GM12892 (cell line): ENCODE measurements at places on chromosomes 6 and 20.

DNA sequence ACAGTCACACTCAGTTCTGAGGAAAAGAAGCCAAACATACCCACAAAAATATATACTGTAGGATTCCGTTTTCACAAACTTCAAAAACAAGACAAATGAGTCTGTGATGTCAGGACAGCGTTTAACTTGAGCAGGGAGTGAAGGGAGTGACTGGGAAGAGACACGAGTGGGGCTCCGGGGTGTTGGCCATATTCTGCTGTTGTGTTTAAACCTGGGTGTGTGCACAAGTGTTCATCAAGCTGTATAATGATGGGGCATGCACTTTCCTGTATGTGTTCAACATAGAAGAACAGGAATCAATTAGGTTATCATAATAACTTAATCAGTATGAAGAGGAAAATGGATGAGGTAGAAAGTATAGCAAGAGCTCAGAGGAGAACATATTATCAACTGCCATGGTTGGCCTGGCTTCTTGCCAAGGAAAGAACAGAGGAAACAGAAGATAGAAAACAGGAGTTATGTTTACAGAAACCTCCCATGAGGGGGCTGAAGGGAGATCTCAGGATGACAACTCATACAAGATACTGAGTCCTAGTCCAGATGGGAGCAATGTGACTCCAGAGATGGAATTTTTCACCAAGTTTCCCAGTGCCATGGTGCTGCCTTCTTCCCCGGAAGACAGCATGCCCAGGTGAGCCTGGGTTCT is 15.1 kb upstream of the AFDN start:
- no peak for DNase-seq

- DNase-seq = no peak
Measured at GRCh38 chr6:18388271-18388670, 1.1 kb downstream of the RNF144B start.

DNA sequence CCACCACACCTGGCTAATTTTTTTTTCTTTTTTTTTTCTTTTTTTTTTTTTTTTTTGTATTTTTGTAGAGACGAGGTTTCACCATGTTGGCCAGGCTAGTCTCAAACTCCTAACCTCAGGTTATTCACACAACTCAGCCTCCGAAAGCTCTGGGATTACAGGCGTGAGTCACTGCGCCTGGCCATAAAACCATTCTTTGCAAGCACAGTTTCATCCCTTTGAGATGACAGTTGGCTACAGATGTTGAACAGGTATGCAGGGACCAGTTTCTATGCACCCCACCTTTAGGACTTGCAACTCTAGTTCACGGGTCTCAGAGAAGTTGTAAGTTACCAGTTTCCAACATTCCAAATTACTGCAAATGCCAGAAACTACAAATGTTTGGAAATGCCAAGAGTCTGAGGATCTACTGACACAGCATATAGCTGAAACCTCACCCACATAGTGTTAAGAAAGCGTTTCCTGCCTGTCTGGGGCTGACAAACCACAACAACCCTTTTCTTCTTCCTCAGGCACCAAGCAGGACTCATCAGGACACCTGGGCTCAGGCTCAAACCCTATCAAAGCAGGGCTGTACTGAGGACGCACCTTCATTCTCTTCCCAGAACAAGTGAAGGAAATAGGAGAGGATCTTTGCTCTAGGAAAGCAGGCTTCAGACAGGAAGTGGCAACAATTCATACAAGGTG is 22.9 kb downstream of the ARHGAP18 start:
- DNase-seq = no peak

DNA sequence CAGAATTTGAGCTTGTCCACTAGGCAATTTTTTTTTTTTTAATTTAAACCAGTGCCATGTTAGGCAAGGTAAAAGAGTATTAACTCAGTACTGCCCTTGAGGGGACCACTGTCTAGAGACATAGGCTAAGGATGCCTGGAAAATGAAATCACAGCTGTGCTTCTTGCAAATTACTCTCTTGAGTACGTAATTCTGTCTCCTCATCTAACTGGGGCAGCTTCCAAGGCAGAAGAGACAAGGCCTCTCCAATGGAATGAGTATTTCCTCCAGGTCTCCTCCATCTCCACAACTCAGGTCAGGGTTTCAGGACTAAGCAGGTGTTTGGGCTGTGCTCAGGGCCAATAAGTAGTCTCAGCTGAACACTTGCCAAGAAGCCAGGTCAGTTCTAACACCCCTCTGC is 33.8 kb upstream of the MRPS10 start:
- DNase-seq = no peak
